ENCODE measurements at places on chromosomes 1 and 21. TPM values are rescaled to one million over a fixed set of nuclear protein-coding genes. Genes with fewer than 3 reads are reported as not detected.

DNA sequence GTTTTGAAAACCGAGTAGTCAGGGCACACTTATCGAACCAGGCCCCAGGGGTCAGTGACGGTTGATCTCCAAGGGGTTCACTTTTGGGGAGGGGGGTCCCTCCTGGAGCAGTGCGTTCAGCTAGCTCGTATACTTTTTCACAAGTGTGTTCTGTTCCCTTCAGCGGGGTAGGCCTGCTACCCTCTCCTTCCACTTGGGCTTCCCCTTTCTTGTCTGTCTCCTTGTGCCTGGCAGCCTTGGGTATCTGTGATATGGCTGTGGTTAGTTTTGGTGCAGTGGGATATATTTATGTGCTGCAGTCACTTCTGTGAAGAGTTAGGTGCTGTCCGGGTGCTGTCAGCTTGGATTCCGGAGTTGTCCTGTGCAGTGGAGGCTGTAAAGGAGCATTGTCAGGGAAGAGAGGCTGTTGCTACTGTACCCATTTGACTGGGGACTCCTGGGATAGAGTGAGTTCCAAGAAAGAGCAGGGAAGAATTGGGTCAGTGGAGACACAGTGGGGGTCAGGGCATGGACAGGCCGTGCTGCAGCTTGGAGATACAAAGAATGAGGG is 29.7 kb downstream of the ADARB1 start:
- no peak for DNase-seq

GRCh38 chr1:106876384-106876783 is 180.1 kb upstream of the PRMT6 start:
- no peak for DNase-seq

DNA sequence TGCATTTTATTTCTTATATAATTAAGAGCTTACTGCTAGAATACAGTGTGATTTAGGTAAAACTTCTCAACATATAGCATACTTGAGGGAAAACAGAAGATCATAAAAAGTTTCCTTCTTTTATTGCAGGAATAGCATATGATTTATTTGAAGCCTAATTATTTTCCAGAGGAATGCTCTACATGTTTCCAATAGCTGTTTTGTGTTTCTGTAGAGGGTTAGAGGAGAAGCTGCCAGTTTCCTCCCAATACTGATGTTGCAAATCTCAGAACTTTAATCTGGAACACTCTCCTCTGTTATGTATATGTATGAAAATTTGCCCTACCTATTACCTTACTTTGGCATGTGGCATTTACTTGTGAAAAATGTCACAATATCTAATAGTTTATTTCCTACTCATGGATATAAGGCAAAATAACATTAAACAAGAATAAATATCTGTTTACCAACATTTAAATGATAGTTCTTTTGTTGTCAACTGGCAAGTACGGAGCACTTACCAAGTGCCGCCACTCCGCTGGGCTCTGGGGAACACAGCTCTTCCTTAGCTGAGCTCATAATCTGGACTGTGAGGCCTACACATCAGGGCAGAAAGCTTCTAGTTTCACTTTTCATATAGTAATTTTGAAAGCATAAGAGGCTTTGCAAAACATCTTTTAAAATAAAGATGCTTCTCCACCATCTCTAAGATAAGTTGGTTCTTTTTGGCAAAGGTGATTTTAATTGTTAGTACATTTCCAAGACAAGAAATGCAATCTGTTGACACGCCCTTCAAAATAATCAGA is 239.8 kb upstream of the C1orf105 start:
- DNase-seq: no peak

- no peak for DNase-seq
Measured at GRCh38 chr21:43210454-43211071, 41.8 kb downstream of the CRYAA start.

- DNase-seq: no peak
Measured at GRCh38 chr1:183884526-183884925, 79.6 kb downstream of the RGL1 start.

- DNase-seq: no peak
Measured at GRCh38 chr1:227892489-227893299, 55.0 kb downstream of the WNT9A start.

GRCh38 chr1:82534996-82535395 is 734.3 kb downstream of the ADGRL2 start:
- DNase-seq: no peak

GRCh38 chr21:45970674-45971615 is 10.6 kb upstream of the COL6A1 start:
- no peak for DNase-seq

- DNase-seq: no peak
Measured at GRCh38 chr1:183520379-183520778, 48.1 kb downstream of the SMG7 start.

RYR2 gene
- 0.12 TPM for total RNA-seq

CD1C gene
- not detected for total RNA-seq
